ENCODE measurements at places on chromosomes 2 and 18.
A peak's percentile ranks its signal among the peaks of the same experiment; 100 is the strongest.

- no peak for DNase-seq
Measured at GRCh38 chr2:125167152-125167551, 1142.1 kb downstream of the CNTNAP5 start.

GRCh38 chr2:159091976-159092375 lies 123.5 kb downstream of the TANC1 start:
- no peak for DNase-seq

- no peak for DNase-seq
Measured at GRCh38 chr2:144526831-144527230, 6.9 kb upstream of the ZEB2 start.

GRCh38 chr2:30237239-30237965 lies 6.1 kb downstream of the LBH start:
- peak; percentile 75 for DNase-seq

- no peak for DNase-seq
Measured at GRCh38 chr2:148670773-148671172, 26.2 kb downstream of the EPC2 start.

GRCh38 chr2:85158559-85159273 lies 25.5 kb downstream of the TCF7L1 start:
- DNase-seq = no peak

DNA sequence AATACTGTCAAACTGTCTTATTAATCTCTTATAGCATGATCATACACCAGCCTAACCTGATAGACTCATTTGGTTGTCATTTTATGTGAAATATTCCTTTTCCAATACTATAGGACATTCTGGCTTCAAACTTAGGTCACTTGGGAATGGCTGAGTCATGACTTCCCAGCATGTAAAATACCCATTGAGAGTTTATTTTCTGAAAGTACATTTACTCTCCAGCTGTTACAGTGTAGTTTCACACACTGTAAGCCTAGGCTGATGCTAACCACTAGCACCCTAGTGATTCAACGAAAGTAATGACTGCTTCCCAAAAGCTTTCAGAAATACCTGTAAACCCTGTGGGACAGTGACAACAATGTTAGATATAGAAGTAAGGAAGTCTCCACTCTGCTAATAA lies 93.8 kb downstream of the FIGN start:
- DNase-seq = no peak

DNA sequence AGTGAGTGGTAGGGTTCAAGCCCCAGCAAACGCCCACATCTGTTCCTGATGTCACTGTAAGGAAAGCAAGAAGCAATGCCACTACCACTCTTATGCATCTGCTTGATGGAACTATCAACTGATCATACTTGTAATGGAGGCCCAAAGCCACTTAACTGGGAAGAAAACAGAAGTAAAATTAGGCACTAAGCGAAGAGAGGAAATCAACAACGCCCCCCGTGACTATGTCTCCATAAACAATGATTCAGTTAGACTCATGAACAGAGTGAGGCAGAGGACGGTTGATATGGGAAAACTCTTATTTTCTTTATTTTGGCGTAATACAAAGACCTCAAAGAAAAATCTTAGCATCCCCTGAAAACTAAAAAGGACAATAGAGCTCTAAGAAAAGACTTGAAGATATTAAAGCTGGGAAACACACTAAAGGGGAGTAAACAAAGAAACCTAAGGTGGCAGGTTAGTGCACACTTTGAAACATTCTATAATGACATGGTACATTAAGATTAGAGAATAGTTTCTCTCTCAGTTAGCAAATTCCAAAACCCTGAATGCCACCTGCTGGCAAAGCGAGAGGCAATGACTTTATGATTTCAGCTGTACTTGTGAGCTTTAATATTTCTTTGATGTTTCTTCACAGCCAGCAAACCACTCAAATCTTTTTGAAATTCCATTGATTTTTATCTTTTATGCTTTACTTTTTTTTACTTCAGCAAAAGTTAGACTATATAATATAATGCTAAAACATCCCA lies 86.5 kb downstream of the LRP2 start:
- no peak for DNase-seq

GRCh38 chr2:168450171-168450570 lies 5.9 kb upstream of the CERS6 start:
- no peak for DNase-seq

GRCh38 chr2:181419129-181419855 lies 37.9 kb upstream of the ITGA4 start:
- no peak for DNase-seq

DNA sequence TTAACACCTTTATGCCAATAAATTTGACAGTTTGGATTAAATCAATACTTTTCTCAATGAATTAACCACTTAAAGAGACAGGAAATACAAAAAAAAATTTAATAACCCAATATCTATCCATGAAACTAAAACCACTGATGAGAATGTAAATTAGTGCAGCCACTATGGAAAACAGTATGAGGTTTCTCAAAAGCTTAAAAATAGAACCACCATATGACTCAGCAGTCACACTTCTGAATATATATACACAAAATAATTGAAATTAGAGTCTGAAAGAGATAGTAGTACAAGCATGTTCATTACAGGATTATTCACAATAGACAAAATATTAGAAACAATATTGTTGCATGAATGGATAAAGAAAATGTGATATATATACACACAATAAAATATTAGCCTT lies 382.1 kb upstream of the SETBP1 start:
- no peak for DNase-seq

- no peak for DNase-seq
Measured at GRCh38 chr2:180021850-180022249, 14.8 kb upstream of the CWC22 start.

GRCh38 chr2:159617646-159618045 lies 1.3 kb upstream of the BAZ2B start:
- no peak for DNase-seq

DNA sequence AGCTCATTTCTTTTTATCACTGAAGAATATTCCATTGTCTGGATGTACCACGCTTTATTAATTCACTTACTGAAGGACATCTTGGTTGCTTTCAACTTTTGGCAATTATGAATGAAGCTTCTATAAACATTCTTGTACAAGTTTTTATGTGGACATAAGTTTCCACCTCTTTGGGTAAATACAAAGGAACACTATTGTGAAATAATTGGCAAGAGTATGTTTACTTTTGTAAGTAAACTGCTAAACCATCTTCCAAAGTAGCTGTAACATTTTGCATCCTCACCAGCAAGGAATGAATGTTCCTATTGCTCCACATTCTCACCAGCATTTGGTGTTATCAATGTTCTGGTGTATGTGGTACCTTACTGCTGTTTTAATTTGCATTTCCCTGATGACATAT lies 15.8 kb upstream of the VWC2L start:
- no peak for DNase-seq

GRCh38 chr2:133343018-133343352 lies 225.3 kb downstream of the NCKAP5 start:
- no peak for DNase-seq

All from lower leg skin (tissue), 4 donors.